ENCODE measurements at places on chromosomes 1 and 21. TPM values are rescaled to one million over a fixed set of nuclear protein-coding genes. Genes with fewer than 3 reads are reported as not detected.

The DHX9 gene
- polyA plus RNA-seq = 258 TPM

The TPTE gene
- 0.03 TPM for polyA plus RNA-seq

DNA sequence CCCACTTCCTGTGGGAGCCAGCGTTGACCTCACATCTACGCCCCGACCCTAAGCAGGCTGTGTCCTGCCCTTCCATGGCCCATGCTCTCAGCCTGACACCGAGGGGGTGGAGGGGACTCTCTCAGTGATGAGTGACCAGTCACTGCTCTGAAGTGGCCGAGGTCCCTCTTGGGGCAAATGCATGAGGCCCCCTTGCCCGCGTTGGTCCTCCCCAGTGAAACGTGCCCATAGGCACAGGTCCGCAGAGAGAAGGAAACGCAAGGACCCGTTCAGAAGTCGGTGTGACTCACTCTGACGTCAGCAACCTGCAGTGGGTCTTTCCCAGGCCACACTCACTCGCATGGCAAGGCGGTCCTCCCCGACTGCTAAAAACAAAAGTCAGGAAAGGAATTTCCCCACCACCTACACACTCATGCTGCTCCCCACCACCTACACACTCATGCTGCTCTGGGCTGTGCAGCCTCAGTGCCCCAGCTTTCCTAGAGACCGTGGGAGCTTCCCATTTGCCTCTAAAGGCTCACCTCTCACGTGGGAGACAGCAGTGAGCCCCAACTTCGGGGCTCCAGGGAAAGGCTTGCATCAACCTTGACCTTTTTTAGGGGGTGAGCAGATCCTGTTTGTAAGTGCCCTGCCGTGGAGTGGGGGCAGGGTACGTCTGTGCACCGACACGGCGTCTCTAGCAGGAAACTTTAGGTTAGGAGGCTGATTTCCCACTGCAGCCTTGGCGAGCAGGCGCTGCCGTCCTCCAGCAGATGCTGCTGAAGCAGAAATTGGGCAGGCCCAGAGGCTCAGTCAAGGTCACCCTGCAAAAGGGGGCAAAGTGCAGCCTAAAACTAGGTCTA lies 11.4 kb downstream of the UBASH3A start:
- DNase-seq = no peak

DNA sequence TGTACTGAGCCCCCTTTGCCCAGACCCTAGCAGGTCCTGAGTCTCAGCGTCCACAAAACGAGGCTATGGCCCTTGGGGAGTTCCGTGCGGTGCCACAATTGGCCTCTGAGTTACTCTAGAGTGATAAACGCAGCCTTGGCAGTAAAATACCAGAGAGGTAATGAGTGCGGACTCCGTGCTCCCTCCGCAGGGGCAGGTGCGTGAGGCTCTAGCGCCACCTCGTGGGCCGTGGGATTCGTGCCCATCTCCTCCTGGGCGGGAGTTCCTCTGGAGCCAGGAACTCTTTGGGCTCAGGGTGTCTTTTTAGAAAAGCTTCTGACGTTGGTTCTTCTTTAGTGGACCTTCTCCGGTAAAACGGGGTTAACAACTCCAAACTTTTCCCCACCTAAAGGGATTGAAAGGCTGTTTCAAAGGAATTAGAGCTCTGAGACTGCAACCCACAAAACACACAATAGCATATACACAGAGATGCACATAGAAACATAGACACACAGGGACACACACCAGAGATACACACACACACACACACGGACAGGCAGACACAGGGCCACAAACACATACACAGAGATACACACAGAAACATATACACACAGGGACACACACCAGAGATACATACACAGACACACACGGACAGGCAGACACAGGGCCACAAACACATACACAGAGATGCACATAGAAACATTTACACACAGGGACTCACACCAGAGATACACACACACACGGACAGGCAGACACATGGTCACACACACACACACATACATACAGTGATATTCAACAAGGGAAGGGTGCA lies 99.4 kb downstream of the KCNJ15 start:
- peak; percentile 45 for DNase-seq

GRCh38 chr1:59236721-59237545 lies 60.0 kb upstream of the FGGY start:
- no peak for DNase-seq

DNA sequence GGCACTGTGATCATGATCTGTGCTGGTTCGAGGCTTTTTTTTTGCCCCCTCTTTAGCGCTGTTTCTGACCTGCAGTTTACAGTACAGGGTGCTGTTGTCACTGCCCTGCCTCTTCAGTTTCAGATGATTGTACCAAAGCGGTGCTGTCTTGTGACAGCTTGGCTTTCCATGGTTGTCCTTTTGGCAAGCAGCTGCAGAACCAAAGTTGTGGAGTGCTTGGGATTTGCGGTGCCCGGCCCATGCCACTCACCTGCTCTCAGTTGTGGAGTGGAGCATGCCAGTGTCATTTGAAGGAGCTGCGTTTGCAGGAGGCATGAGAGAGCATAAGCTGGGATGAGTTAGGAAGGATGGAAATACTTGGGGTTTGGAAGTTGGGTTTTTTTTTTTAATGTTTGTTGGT lies 48.4 kb downstream of the DOP1B start:
- DNase-seq = no peak

DNA sequence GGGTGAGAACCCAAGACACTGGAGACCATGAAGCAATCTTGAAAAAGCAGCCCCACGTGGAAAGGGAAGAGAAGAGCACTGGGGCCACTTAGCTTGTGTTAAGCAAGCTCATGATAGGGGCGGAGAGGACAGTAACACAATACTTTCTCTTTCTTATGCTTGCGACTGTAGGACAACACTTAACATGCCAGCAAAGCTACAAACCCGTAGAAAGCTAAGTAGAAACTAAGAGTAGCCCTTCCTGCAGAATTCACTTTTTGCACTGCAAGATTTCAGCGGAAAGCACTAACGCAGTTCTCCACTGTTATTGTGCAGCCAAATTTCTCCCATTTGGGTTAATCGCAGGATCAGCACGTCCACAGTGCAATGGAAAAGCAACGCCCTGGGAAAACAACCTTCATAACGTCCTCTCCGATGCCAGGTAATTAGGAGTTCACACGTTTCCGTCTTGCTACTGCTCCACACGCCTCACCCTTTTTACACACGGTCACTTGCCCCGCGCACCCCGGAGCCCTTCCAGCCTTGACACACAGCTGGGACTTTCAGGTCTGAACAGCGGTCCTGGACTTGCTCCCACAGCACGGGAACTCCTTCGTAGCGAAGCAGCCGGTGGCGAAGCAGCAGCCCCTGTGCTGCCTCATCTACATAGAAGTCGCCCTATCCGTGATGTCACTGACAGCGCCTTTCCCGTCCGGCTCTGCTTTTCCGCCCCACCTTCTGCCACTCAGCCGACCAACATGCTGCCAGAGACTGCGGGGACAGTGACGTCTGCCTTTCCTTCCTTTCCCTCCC lies 148.6 kb downstream of the PPIAL4G start:
- DNase-seq = peak; percentile 67

GRCh38 chr21:38380481-38381137 lies 117.7 kb downstream of the ERG start:
- no peak for DNase-seq

DNA sequence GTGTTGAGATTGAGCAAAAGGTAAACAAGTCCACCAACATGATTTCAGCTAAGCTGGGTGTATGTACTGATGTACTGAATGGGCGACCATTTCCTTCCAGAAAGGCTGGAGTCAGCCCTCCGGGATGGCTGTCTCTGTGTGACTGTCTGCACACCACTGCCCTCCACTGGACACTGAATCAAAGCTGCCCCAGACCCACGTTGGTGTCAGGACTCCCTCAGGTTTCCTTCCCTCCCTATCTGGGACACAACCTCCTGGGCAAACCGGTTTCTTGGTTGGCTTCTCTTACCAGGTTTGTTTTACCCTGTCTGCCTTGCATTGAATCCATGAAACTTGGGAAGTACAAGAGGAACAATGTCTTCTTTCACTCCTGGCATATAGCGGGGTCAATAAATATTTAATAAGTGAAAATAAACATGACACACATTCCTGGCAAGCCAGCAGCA lies 5.3 kb upstream of the SRP9 start:
- peak; percentile 82 for DNase-seq

GRCh38 chr1:79082233-79082632 lies 75.7 kb upstream of the ADGRL4 start:
- DNase-seq = no peak

GRCh38 chr1:216830424-216831210 lies 107.4 kb upstream of the ESRRG start:
- no peak for DNase-seq

DNA sequence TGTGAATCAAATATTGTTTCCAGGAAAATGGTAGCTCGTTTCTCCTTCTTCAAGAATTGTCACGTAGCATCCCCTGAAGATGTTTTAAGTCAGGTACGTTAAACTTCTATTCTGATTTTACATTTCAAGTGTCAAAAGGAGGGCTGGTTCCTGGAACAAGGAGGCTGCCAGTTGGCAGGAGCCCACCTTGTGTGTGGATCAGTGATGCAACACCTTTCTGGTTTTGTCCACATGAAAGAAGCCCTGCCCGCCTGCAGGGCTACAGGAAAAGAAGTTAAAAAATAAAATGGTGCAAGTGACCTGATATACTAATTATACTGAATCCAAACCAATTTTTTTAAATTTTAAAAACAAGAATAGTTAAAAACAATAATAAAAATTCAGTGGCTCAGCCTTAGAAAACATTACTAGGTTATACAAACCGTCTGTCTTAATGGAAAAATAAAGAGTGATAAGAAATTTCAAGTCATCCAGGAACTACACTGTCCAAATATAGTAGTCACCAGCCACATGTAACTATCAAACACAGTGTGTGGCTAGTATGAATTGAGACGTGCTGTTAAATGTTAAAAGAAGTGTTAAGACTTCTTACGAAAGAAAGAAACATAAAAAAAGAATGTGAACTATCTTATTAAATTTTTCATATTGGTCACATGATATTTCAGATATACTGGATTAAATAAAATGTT lies 123.1 kb downstream of the APP start:
- no peak for DNase-seq

DNA sequence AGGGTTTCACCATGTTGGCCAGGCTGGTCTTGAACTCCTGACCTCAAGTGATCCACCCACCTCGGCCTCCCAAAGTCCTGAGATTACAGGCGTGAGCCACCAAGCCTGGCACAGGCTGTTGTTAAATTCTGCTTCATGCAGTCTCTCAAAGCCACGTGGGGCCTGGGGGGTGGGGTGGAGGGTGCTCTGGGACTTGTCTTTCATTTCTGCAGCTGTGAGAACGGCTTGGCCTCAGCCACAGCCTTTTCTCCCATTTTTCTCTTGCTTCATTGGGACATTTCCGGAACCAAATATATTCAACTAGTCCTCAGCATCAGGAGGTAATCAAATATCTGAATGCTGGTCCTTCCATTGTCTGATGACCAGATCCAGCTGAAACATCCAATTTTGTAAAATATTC lies 27.6 kb upstream of the KCNE2 start:
- no peak for DNase-seq

DNA sequence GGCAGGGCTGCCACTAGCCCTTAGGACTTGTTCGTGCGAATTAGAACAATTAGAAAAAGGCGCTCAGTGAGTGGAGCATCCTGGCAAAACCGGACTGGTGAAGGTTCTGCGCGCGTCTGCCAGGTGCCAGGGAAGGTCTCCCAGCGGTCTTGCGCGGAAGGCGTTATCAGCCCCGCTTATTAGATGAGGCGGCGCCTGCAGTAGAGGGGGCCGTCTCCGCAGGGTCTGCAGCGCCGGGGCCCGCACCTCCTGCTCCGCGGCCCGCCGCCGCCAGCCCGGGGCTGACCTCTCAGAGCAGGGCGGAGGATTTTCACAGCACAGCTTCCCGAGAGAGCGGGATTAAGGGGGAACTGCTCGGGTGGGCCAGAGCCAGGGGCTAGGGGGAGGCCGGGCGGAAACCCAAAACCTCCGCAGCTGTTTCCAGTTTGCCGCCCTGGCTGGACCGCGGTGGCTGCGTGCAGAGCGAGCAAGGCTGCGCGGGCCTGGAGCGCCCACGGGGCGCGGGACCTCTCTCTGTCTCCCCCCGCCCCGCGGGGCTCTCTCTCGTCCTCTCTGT lies 155.2 kb downstream of the FOXD2 start:
- no peak for DNase-seq

- DNase-seq = peak; percentile 86
These were observed at the start of gene PGBD2 for GRCh38 chr1:248906009-248906752. Gene PGBD2, plus strand, starts transcription at chr1:248906235. Its CDS starts 7,628 bp downstream, at chr1:248913863.

- no peak for DNase-seq
These were observed 12.6 kb downstream of the SLAMF8 start for GRCh38 chr1:159839116-159839849.

DNA sequence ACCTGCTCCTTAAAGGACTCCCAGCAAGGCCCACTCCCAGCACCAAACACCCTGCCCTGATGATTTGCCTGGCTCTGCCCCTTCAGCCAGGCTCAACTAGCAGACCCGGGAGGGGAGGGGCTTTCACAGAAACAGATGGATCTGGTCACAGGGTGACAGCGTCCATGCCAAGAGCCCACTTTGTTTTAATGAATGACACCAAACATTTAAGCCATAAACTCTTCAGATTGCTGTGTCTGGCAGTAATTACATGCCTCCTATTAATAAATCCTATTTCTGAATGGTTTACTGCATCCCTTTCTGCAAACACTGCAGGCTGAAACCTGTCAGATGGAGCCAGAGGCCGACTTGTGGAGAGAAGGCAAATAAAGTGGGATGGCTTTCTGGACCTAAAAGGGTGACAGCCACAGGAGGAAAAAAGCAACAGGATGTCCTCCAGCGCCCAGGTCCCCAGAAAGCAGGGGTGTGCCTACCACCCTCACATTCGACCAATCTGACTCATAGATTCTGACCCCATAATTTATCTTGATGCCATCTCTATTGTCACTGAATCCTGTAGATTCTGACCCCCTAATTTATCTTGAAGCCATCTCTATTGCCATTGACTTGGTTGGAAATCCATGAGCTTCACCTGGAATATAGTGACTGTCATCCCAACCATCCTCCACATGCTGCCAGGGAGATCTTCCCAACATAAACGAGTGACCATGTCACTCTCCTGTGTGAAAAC lies 200.9 kb downstream of the PLPP3 start:
- DNase-seq = no peak

DNA sequence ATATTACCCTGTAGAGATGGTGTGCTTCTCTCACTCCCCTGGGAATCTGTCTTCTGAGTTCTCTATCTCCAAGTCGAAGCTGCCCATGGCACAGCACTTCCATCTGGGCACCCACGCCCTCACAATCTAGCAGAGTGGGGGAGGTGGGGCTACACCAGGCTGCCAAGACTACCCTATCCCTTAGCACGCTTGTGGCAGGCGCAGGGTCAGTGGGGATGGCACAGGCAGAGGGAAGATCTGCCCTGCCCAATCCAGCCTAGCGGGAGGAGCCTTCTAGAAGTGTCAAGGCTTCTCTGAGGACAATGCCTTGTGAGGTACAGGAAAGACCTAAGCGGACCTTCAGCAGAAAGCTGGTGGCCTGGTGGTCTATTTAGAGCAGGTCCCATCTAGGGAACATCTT lies 49.1 kb downstream of the DMAP1 start:
- DNase-seq = no peak

DNA sequence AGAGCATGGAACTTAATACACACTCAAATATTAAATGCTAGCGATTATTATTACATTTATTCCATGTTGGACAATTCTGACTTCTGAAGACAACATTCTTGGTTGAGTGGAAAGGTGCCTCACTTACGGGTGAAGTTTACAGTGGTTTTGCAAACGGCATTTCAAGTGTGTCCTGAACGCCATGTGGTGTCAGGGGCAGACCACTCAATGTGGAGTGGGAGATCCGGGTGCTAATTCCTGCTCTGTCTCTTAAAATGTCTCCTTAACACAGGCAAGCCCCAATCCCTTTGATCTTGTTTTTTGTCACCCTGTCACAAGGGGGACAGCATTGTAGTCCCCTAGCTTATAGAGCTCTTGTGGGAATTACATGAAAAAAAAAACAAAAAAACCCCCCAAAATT lies 5.6 kb upstream of the TDRD10 start:
- no peak for DNase-seq

Data from right renal pelvis (tissue), 4 donors.